Heart right ventricle (tissue), 16 donors: ENCODE measurements at places on chromosomes 11 and 22.
A peak's percentile ranks its signal among the peaks of the same experiment; 100 is the strongest.

DNA sequence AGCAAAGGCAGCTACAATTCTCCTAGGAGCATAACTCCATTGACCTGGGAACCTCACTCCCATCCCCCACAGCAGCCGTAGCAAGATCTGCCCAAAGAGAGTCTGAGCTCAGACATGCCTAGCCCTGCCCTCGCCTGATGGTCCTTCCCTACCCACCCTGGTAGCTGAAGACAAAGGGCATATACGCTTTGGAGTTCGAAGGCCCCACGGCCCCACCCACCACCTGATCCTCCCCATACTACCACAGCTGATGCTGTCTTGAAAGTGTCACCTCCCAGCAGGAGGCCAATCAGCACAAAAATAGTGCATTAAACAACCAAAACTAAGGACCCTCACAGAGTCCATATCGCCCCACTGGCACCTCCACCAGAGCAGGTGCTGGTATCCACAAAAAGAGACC lies 22.6 kb upstream of the GNAZ start:
- no peak for DNase-seq

DNA sequence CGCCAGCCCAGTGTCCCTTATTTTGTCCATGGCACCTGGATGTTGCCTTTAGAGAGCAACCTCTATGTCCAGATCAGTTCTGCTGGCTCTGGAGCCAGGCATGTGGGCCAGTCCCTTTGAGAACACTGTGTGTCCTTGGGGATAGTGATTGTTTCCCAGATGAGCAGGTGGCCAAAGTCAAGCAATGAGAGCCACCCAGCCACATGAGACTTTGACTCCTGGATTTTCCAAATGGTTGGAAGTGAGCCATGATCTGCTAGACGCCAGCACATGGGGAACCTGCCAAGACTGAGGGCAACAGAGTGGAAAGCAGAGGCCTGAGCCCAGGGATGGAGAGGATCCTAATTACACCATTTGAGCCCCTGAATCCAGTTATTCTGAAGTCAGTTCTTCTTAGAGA lies 479.8 kb downstream of the OPCML start:
- no peak for DNase-seq

GRCh38 chr22:44274918-44275630 lies 37.7 kb downstream of the SHISAL1 start:
- no peak for DNase-seq

GRCh38 chr11:2376751-2377451 lies at the start of gene CD81:
Gene CD81 (plus strand): TSS chr11:2377310. CDS start chr11:2377550, 240 bp downstream.
- DNase-seq: peak; percentile 68

GRCh38 chr22:50025993-50026392 lies 13.4 kb upstream of the IL17REL start:
- DNase-seq: no peak

DNA sequence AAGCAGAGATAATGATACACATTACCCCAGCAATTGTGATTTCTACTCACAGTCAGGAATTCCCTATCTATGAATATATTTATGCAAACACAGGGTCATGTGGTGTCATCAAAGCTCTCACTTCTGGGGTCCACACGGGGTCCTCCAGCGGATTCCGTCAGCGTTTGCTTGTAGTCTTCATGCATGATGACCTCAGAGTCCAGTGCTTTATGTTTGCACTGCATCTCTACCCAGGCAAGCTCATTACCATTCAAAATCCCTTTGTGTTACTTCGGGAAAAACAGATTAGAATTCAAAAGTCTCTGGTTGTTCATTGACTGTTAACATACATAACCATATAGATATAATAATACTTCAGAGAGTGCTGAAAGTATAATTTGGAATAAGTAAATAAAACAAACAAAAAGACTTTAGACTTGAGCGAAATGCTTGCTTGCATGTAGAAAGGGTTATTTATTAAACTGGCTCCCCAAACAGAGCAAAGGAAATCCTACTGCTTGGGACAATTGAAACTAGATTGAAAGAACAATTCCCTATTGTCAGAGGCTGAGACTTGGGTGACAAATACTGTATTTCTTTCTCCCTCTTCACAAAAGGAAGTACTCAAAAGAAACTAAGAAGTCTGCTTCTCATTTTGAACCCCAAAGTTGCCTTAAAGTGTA lies 423.1 kb downstream of the ETS1 start:
- DNase-seq: no peak

GRCh38 chr11:12291313-12291712 lies 86.1 kb upstream of the PARVA start:
- DNase-seq: no peak

DNA sequence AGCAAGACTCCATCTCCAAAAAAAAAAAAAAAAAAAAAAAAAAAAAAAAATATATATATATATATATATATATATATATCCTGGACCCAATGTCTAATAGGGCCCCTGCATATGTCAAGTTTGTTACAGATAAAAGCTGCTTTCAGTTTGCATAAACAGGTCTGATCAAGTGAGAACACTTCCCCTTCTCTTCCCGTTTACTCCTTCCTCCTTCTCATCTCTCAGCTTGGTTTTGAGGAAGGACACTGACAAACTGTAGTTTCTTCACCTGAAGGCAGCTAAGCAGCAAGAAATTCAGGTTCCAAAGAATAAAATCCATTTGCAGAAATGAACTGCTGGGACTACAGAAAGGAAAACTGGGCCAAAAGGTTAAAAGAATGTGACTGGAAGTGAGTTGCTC lies 11.7 kb downstream of the THOC5 start:
- DNase-seq: no peak
